Right cardiac atrium (tissue), 5 donors: ENCODE measurements at places on chromosomes 1 and 21.

DNA sequence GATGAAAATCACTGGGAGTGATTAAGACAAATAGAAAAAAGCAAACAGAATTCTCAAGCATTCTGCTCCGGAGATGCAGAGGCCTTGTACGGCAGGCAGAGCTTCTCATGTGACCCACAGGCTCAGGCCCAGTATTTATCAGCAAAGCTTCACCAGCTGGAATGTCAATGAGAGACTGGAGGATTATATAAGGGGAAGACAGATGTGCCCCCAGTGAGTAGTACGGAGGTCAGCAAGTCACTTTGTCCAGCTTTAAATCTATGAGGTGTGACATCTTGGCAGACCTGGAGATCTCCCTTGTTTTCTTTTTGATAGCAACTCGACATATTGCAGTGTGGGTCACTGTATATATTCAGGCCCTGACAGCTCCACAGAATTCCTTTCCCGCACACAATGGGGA is 106.8 kb downstream of the HHIPL2 start:
- no peak for DNase-seq

- no peak for DNase-seq
Observed at GRCh38 chr1:56709269-56709880, 64.3 kb downstream of the PRKAA2 start.

DNA sequence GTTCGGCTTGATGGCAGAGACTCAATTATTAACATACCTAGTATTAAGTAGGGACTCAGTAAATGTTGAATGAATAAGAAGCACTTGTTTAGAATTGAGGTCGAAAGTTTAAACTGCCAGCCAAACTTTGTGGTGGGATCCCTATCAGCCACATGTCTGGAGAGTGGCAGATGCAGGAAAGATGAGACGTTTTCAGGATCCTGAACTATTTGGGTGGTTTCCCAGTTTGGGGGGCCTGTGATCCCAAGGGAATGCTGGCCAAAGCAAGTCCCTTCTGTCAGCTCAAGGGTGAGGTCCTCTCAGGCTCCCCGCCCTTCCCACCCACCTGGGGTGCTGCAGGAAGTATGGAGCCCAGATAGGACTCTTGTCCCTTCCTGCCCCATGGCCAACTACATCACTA is 38.6 kb downstream of the KCNC4 start:
- DNase-seq: no peak

DNA sequence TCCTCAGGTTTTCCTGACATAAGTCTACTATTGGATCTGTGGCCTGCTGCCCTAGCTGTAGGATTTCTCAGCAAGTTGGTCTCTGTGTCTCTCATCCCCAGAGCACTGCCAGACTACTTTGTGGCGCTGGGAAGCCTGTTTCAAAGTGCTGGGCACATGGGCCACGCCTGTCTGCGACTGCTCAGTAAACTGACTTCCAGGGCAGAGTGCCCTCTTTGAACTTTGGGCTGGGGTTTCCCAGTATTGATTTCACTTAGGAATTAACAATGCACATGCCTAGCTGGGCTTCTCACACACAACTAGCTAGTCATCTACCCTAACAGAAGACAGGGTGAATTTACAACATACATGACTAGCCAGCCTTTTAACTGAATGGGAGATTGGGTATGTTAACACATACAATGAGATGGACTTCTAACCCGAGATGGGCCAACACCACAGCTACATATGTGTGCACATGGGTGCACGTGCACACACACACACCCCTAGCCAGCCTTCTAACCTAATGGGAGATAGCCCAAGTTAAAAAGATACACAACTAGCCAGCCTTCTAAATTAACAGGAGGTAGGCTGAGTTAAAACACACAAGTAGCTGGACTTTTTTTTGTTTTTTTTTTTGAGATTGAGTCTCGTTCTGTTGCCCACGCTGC is 6.9 kb upstream of the TRIM17 start:
- no peak for DNase-seq

GRCh38 chr1:228101994-228102790 is 933 bp downstream of the C1orf35 start:
- DNase-seq: no peak

GRCh38 chr1:117586747-117587498 is 18.9 kb upstream of the TENT5C start:
- DNase-seq: no peak

GRCh38 chr1:203035111-203036000 is 9.1 kb downstream of the PPFIA4 start:
- no peak for DNase-seq

DNA sequence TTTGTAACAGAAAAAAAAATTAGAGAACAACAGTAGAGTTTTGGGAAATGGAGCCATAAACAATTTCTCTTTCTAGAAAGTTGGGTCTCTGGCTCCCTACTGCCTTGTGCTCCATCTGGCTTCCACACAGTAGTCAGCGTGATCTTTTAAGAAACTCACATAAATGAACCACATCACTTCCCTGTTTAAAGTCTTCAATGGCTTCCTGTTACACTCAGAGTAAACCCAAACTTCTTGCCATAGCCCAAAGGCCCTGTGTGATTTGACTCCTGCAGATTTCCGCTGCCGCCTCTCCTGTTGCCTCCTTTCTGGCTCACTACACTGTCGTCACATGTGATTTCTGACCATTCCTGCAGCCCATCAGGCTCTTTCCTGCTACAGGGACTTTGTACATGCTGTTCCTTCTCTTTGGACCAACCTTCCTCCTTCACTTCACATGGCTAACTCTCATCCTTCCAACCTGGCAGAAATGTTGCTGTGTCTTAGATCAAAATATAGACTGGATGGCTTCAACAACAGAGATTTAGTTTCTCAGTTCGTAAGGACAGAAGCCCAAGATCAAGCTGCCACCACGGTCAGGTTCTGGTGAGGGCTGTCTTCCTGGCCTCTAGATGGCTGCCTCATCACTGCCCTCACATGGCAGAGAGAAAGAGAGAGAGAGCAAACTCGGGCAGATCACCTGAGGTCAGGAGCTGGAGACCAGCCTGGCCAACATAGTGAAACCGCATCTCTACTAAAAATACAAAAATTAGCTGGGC is 34.0 kb downstream of the OPRD1 start:
- DNase-seq: no peak

- no peak for DNase-seq
Observed at GRCh38 chr1:20143734-20144565, 4.8 kb downstream of the PLA2G2F start.

GRCh38 chr1:21084111-21084810 is 92.4 kb downstream of the EIF4G3 start:
- DNase-seq: no peak

DNA sequence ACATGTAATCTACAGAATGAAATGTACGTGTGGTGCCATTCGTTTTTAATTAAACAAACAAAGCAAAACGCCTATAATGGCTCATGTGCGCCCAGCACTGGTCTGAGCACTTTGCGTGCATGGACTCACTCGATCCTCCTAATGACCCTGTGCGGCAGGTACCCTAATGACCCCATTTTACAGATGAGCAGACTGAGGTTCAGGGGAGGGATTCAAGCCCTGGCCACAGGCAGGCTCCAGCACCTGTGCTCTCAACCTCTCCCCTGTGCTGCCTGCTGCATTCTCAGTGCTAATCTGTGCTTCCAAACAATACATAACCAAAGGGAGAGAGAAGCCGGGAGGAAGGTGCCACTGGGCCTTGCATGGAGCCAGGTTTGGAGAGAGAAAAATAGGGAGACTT is 124.2 kb upstream of the ZBTB40 start:
- no peak for DNase-seq

DNA sequence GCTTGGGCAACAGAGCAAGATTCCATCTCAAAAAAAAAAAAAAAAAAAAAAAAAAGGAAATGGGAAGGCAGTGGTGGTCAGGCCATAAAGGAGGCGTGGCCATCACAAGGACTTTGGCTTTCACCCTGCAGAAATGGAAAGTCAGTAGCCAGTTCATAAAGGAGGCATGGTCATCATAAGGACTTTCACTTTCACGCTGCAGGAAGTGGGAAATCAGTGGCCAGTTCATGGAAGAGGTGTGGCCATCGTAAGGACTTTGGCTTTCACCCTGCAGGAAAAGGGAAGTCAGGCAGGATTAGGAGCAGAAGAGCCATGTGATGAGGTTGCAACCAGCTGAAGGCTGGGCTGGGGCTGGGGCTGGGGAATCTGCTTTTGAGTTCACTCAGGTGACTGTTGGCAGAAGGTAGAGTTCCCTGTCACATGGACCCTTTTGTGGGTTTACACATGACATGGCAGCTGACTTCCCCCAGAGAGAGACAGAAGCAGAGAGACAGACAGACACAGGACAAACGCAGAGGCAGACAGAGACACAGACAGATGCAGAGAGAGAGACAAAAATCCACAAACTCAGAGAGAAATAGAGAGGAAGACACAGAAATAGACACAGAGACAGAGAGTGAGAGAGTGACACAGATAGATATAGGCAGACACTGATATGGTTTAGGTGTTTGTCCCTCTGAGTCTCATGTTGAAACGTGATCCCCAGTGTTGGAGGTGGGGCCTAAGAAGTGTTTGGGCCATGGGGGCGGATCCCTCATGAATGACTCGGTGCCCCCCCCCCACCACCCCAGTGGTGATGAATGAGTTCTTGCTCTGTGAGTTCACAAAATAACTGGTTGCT is 263.9 kb upstream of the KAZN start:
- DNase-seq: no peak

DNA sequence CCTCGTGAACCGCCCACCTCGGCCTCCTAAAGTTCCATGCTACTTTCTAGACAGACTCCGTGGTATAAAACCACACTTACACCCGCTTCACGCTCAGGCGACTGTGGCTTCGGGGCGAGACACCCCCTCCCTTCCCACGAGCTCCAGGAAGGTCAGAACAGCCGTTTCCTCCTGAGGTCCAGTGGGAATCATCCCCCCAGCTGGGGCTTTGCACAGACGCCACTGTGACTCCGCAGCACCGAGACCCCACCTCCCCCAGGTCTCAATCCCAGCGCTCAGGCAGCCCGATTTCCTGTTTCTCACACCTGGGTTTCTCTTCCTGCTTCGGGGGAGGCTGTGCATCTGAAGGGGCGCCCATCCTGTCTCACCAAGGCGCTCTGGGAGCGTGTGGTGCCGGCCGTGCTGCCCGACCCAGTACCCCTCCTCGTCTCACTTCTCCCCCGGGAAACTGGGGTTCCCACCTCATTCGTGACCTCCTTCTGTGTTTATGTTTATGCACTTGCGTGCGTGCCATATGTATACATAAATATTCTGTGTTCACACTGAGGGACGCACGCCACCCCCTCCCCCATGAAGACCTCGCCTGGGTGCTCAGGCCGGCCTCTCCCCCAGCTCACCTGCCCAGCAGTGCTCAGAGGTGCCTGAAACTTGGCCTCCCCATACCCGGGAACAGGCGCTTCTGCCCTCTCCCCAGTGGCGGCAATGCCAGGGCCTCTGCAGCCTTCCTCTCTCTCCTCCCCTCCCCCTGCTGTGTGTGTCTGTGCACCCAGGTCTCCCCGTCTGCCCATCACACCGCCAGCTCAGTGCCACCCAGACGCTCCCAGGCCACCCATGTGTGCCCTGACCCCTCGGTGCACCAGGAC is 14.6 kb downstream of the SLC35E2B start:
- DNase-seq: peak; percentile 52

DNA sequence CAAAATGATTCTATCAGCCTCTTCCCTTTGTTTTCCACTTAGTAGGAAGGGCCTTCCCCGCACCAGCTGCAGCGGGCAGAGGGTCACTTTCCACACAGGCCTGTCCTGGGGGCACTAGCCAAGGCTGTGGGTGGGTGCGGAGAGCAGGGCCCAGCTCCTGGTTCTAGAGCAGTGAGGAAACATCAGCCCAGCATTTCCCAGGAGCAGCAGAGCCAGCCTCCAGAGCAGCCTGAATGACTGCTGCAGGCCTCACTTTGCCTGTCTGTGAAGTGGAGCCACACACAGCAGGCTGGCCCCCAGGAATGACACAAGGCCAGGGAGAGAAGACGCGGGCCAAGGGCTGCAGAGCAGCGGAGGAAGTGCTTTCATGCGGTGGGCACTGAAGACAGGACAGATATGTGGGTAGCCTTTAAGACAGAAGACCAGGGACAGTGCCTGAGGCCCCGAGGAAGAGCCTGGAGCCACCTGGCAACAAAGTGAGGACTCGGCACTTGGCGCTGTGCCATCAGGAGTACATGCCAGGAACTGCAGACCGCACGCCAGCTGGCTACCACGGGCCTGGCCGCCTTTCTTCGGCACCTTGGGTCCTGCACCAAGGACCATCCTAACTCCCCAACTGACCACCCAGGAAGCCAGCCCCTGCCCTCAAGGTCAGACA is 42.0 kb downstream of the ACOT7 start:
- peak; percentile 73 for DNase-seq

GRCh38 chr1:179781962-179782361 is 38.9 kb downstream of the FAM163A start:
- peak; percentile 76 for DNase-seq

DNA sequence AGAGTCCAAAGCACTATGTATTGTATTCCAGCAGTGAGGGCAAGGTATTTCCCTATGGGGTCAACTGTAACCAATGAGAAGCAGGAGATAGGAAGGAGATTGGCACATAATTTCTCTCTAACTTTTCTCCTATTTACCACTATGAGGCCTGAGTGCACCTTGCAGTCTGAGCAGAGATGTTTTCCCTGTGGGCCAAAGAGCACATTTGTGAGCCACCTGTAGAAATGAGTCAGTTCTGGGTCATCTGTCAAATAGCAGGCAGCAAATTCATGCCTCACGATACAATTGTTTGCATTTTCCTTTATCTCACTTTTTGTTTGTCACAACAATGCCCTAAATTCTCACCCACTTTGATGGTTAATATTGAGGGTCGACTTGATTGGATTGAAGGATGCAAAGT is 547.2 kb upstream of the NCAM2 start:
- no peak for DNase-seq

DNA sequence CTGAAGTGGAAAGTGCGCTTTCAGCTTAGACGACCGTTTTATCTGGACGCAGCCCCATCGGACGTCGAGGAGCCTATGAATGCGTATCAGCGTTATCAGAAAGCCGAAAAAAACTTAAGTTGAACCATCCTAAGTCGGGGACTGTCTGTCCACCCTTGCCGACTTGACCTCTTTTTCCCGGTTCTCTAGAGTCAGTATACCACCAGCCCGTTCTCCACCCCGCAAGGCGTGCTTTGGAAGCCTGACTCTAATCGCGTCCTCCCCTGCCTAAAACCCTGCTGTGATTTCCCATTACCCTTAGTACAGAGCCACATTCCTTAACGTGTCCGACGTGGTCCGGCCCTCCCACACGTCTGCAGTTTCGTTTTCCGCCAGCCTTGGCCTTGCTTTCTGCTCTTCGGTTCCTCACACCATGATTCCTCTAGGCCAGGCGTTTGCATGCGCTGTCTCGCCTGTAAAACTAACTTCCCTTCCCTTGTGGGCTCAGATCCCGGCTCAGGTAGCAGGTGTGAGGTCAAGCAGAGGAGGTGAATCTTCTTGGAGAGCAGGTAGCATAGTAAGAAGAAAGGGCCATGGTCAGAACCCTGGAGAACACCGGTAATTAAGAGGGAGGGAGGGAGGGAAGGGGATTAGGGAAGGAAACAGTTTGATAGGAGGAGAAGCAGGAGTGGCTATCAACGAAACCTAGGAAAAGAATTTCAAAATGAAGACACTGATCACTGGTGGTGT is 865 bp downstream of the ADPRS start:
- no peak for DNase-seq

GRCh38 chr1:53371121-53371666 is 43.3 kb upstream of the LRP8 start:
- DNase-seq: no peak
